T-cell (primary cell): ENCODE measurements at places on chromosomes 6 and 20.

DNA sequence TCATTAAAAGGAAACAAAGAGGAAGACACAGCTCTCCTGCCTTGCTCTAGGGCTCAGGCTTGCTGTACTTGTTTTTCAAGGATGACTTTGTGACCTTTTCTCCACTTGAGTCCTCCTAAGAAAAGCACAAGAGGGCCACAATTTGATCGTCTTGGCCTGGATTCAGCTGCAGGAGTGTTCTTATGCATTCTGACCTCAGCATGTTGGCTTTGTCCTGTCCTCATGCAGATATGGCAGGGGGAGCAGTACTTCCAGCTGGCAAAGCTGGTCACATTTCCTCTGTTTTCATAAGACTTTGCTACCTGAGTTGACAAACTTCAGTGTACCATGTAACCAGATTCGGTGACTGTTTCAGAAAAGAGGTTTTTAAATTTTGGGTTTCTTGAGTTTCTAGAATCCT, 30.8 kb downstream of the KDM1B start:
- DNase-seq, result no peak

- no peak for DNase-seq
Measured at GRCh38 chr20:23530937-23531567, 37.2 kb downstream of the CST9L start.

DNA sequence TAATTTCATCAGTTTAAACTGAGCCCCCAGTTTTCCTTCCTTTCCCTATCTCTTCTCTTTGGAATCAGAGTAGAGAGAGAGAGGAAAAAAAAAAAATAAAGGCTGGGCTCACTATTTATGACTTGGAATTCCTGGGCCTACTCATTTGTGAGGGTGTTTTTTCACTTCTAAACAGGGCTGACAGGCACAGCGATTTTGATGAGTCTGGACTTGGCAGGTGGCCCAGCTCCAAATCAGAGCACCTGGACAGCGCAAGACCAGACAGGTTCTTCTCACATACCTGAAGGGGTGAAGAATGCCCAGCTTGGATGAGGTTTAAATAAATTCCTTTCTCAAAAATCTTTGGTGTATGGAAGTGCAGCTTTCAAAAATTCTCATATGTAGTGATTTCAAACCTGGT, 122.2 kb downstream of the KIF13A start:
- DNase-seq, result no peak

DNA sequence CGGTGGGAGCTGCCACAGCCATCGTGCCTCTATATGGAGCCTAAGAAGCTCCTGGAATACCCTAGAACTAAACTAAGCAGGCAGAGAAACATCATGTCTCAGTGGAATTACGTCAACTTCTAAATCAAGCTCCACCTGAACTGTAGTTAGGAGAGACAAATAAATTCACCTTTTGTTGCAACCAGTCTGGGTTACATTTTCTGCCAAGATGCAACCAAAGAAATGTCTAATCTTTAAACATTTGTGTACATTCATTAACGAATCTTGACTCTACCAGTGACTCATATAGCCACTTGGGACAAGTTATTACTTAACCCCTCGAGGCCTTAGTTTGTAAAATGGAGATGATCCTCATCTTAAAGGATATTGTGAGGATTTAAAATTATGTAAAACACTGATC, 8.9 kb downstream of the PTPRK start:
- no peak for DNase-seq

- no peak for DNase-seq
Measured at GRCh38 chr6:46098678-46099077, 31.1 kb upstream of the ENPP4 start.

GRCh38 chr6:135937106-135937505, 85.6 kb downstream of the PDE7B start:
- DNase-seq, result no peak

DNA sequence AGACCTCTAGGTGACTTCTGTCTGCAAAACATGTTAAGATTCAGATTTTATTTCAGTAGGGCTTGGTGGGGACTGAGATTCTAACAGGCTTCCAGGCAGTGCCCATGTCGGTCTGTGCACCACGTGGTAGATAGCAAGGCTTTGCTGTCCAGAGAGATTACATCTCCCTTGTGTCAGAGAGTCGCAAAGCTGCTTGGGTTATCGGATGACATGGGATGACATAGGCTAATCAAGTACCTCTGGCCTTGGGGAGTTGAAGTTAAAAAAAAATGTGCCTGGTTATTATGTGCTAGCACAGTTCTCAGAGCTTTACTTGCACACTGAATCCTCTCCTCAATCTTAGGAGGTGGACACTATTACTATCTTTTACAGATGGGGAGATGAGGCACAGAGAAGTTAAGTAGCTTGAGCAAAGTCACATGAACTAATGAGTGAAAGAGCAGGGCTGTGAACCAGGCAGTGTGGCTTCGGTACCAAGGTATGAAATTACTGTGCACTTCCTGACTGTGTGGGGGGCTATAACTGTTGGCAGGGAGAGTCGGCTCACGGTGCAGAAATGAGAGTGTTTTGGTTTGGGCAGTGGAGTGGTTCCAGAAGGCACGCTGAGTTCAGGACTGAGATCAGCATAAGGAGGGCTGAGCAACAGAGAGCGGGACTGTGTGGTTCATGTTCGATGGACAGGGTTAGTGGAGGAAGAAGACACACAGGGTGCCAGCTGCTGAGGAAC, 41.1 kb downstream of the FARS2 start:
- no peak for DNase-seq

GRCh38 chr6:6689400-6690143, 101.1 kb downstream of the LY86 start:
- no peak for DNase-seq
